ENCODE measurements at places on chromosomes 4 and X. TPM values are rescaled to one million over a fixed set of nuclear protein-coding genes. Genes with fewer than 3 reads are reported as not detected.

Gene RTL9
- not detected for total RNA-seq

Gene HPGD
- total RNA-seq: 178 TPM

GRCh38 chr4:100493756-100494155 lies 24.1 kb downstream of the EMCN start:
- no peak for ATAC-seq

DNA sequence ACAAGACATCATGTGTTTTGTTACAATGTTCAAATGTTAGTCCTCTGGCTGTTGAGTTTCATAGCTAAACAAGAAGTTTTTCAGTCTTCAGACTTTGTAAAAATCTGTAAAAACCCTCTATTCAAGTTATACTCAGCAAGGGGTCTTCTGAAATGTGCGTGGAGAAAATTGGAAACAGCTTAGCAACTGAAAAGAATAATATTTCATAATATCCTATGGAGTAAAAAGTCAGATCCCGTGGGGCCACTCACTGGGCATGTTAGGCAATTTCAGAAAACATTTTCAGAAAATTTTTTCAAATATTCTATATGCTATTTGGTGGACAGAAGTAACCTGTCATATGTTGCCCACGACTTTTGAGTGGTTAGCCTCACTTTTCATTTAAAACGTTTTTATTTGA lies 118.3 kb downstream of the CORIN start:
- no peak for ATAC-seq

DNA sequence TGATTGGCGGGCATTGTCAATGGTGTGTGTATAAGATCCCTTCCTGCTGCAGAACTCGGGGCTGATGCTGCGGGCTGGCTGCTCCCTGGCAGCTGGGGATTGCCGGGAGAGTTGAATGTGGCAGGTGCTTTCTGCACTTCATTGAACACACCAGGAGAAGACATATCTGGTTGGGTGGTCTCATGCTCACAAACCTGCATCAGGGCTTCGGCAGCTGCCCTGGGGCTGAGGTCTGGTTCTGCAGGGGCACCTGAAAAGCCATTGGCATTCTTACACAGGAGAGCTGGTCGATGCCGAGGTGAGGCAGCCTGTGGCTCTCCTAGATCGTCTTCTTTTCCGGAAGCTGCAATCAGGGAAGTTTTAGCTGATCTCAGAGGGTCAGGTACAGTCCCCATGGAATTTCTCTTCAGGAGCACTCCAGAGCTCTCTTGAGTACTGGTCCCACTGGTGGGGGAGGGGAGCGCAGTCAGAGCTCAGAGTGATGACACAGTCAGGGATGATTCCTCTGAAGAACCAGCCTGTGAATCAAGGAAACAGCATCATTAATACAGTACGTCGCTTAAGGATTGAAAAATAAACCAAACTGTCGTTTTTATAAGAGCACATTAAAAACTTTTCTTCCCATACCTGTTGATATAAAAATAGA lies 57.8 kb downstream of the GPRIN3 start:
- no peak for ATAC-seq

All from gastroesophageal sphincter (tissue), 4 donors.